Kidney glomerular epithelial cell (primary cell): ENCODE measurements at places on chromosomes 5 and 9.

DNA sequence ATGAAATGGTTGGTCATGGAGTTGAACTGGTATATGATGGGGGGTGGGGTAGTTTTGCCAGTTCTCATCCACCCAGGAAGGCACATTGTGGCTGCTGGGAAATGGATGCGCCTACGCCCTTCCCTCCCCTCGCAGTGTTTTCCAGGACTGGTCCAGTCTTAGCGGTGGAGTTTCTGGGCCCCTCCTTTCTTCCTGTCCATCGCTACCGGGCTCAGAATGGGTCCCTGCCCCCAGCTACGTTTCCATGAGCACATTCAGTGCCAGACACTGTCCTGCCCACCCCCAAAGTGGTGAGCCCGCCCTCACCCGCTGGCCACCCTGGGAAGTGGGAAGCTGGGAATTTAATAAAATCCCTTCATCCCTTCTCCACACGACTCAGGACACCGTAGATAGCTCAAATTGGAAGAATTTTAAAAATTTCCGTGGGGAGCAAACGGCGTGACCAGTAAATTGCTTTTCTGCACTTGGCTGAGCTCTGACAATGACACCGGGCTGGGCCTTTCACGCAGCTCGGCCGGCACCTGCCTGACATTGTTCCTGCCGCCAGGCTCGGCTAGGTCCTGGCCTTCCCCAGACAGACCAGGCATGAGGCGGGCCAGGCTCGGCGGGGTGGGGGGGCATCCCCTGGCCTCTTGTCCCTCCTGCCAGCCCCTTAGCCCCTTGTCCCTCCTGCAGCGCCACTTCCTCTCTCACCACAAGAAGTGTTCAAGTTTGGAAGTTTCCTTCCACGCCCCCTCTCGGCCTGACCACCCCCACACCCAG is 3.6 kb downstream of the FGF18 start:
- DNase-seq: peak; percentile 73

DNA sequence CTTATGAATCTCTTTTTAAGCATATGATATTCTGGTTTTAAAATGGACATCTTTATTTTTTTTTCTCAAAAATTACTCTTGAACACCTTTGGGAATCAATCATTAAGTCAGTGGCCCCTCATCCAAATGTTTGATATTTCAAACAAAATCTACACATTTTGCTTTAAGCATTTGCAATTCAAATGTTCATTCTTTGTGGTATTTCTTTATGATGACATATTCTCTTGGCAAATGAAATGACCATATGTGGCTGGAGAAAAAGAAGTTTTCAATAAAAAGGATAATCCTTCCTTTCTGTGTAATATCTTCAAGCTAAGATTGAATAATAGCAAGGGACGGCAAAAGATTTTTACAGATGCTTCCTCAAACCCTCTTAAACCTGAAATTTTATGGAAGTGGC is 420.8 kb downstream of the MTRR start:
- DNase-seq: no peak

DNA sequence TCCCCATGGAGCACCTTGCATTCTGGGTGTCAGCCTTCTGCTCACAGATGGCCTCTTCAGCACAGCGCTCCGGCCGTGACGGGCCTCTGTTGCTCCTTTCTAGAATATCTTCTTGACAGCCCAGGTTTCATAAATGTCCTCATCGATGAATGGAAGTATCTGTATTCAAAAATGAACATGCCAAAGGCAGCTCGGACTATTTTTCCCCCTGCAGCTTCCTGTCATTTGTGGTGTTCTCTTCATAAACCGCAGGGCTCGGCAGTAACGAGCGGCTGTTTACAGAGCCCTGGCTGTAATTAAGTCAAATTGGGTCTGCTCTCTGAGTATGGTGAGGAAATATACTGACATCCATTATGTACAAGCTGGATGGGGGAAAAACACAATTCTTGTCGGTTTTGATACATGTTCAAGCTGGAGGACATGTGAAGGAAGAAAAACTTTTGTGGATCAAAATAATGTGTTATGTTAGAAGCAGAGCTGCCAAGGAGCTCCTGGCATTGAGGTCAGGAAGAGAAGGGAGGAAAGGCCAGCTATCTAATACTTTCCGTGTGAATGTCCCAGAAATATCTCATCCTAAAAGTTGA is 154.1 kb upstream of the CD180 start:
- DNase-seq: no peak

- no peak for DNase-seq
Observed at GRCh38 chr9:17613758-17614157, 34.9 kb downstream of the SH3GL2 start.

- DNase-seq: no peak
Observed at GRCh38 chr5:148425808-148426207, 42.0 kb downstream of the FBXO38 start.

- DNase-seq: no peak
Observed at GRCh38 chr5:78576376-78576775, 72.2 kb downstream of the LHFPL2 start.

DNA sequence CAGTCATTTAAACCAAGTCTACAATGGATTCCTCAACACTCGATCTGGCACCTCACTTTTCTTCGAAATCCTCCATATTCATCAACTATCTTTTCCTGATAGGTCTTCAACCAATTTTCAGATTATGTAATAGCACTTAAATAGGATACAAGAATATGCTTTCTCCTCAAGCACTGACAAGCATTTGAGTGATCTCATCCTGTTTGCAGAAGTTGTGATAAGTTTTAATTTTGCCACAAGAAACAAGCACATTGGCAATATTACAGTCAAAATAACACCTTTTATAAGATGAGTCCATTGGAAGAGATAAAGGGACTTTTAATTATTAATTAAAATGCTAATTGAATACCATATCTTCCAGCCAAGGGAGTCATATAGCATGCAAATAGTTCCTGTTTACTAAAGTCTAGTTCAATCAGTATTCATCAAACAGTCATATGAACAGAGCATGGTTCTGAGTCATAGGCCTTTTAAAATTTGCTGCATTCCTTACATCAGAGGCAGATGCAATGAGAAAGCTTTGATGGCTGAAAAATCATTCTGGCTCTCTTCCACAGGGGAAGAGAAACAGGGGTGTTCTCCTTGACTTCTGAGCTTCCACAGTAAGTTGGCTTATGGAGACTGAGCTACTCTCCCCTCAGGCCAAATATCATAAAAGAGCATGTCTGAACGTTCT is 32.7 kb upstream of the ZCCHC9 start:
- peak; percentile 75 for DNase-seq

- peak; percentile 65 for DNase-seq
Observed at GRCh38 chr5:147554261-147554817, 44.5 kb upstream of the DPYSL3 start.

GRCh38 chr5:10724781-10725507 is 36.1 kb downstream of the DAP start:
- DNase-seq: peak; percentile 56

GRCh38 chr5:169826618-169827017 is 153.7 kb downstream of the INSYN2B start:
- no peak for DNase-seq

GRCh38 chr5:74243634-74244033 is 396.9 kb downstream of the ENC1 start:
- no peak for DNase-seq

DNA sequence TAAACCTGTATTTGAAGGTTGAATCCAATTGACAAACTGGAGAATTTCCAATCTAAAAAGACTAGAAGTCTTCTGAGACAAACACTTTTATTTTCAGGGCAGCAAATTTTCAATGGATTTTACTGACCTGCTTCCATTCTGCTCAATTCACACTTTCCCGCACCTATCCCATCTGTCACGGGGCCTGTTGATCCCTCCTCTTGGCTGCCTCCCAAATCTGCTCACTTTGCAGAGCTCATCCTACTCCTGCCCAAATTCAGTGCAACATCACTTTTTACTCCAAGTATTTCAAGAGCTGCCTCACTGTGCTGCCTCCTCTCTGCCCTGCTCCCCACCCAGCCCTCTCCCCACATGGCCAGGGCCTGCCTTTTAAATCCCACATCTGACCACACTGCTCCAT is 35.1 kb downstream of the GOLM1 start:
- no peak for DNase-seq

DNA sequence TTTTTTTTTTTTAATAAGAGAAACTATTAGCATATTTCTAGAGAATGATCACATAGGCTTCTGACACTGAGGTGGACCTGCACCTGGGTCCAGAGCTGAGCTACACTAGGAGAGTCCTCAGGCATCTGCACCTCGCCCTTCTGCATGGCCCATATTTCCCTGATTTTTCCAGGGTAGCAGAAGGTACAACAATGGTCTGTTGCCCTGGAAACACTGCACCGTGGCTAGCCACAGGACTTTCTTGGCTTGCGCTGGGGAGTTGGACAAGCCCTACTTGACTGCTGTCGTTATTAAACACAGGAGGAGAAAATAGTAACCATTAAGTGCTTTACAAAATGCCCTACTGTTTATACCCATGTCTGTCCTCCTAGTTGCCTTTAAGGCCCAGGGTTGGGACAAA is 615.7 kb upstream of the MEF2C start:
- no peak for DNase-seq

- DNase-seq: no peak
Observed at GRCh38 chr5:113271015-113271414, 163.8 kb downstream of the TSSK1B start.

DNA sequence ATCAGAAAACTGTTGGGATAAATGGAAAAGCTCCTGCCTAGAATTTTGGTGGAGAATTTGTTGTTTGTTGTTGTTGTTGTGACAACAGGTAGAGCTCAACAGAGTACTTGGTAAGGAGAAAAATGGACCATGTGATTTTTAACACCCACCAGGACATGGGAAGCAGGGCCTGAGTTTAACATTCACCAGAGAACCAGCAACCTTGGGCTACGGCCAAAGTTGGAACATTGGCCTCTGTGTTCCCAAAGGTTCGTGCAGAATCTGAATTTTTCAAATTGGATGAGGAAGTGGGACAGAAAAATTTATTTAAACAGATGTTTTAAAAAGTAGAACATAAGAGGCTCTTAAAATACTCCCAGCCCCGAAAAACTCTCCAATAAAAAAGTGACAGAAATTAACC is 127.0 kb downstream of the GNA14 start:
- DNase-seq: no peak

GRCh38 chr9:15498246-15498995 is 12.3 kb downstream of the PSIP1 start:
- DNase-seq: no peak

- no peak for DNase-seq
Observed at GRCh38 chr5:72397836-72398235, 77.7 kb downstream of the PTCD2 start.

GRCh38 chr5:142201471-142201887 is 92.9 kb downstream of the NDFIP1 start:
- peak; percentile 61 for DNase-seq

GRCh38 chr9:33437898-33438297 is 9.5 kb downstream of the AQP3 start:
- no peak for DNase-seq

DNA sequence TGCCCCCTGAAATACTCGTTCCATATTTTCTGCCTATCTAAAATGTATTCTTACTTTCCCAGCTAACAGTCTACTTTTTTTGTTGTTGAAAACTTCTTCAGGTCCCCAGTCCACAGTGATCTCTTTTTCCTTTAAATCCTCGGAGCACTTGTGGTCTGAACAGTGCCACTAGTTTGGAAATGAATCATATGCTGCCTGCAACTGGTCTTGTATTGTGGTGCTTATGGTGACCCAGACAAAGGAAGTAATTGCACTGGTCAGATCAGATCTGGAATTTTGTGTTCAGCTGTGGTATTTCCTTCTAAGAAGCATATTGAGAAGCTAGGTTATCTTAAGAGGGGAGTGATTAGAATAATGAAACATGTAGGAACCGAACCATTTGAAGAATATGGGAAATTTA is 2.9 kb downstream of the UNC13B start:
- no peak for DNase-seq

- no peak for DNase-seq
Observed at GRCh38 chr9:6905850-6906375, 148.1 kb downstream of the KDM4C start.

DNA sequence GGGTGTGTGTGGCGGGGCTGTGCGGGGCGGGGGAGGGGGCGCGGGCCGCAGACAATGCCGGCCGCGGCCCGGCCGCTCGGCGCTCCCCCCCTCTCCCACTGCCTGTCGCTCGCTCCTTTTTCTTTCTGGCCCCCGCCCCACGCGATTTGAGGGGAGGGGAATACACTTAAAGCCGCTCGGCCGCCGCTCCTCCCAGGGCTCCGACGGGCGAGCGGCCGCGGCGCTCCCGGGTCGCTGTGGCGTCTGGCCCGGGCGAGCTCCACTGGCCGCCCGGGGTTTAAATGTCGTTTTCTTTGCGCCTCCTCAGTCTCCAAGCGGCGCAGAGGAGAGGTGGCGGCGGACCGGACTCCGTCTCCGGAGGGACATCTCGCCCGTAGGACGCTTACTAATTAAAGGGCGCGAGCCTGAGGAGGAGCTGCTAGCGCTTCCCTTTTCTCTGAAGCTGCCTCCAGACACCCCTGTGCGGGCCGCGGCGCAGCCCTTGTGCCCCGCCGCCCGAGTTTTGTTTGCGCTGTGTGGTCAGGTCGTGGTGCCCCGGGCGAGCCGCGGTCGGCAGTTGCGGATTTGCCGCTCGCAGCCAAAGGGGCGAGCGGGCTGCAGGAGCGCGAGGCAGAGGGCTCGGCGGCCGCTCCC is 1.4 kb downstream of the ZSWIM6 start:
- no peak for DNase-seq
